Stimulated activated CD4-positive, alpha-beta T cell treated with anti-CD3 and anti-CD28 coated beads, Interleukin-15, amount 100 ng/mL, for 1 hour (primary cell): ENCODE measurements at places on chromosomes 6 and 20.

DNA sequence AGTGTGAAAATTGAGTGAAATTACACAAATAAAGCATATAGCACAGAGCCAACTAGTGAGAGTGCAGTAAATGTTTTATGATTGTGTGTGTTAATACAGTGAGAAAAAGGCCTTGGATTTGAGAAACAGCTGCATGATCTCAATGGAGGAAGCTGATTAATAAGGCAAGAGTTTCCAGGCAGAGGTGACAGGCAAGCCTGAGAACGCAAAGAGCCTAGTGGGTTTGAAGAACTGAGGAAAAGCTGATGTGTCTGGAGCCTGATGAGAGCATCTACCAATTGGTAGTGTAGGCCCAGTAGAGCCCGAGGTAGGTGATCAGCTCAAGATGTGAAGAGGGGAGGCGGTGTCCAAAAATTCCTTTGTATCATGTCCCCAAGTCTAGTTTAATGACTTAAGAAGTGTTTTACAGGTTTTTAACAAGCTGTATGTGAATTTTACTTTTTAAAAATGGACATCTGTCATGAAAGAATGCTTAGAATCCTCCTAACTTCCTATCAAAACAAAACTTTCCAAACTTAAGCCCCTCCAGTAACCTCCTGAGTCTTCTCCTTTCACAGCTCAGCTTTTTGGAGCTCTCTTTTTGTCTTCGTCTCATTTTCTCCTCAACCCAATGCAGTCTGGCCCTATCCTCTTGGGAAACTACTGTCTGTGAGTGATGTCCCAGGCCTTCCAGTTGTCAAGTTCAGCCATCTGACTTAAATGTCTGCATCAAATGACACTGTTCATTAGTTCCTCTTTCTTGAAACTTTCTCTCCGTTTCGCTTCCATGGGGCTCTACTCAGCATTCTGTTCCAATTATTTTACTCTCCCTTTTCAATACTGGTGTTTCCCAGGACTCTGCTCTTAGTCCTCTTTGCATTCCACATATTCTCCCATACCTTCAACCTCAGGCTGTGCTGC is 1.2 kb downstream of the CDC40 start:
- DNase-seq, result no peak

- DNase-seq, result no peak
These were observed 6.4 kb upstream of the GMNN start for GRCh38 chr6:24768361-24768760.

DNA sequence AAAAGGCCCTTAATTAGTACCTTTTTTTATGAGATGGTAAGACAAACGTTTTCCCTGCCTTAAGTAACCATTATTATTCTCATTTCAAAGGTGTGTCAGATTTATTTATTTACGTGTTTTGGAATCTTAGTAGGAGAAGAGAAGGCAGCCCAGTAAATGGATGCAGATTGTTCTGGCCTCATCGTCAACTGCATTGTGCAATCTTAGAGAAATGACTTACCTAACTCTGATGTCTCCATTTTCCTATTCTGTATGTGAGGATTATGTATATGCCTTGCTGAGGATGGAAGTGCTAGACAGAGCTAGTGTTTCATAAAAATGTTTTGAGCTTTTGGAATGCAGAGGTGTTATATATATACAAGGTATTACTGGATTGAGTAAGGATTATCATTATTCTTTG is 97.0 kb upstream of the JAG1 start:
- DNase-seq, result no peak

DNA sequence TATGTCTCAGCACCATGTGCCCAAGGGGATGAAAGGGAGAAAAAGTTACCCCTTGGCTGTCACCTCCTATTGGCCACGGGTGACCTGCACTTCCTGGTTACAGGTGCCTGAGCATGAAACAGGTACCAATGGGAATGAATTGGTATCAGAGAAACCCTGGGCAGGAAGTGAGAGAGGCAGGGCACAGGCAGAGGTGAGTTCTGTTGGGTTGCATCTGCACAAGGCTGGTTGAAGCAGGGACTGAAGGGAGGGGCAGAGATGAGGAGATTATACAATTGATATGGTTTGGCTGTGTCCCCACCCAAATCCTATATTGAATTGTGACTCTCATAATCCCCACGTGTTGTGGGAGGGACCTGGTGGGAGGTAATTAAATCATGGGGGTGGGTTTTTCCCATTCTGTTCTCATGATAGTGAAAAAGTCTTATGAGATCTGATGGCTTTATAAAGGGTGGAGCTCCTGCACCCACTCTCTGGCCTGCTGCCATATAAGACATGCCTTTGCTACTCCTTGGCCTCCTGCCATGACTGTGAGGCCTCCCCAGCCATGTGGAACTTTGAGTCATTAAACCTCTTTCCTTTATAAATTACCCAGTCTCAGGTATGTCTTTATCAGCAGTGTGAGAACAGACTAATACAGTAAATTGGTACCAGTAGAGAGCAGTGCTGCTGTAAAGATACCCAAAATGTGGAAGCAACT is 291.8 kb downstream of the LRFN2 start:
- DNase-seq, result no peak

- DNase-seq, result peak; percentile 15
These were observed 1.0 kb downstream of the TSHZ2 start for GRCh38 chr20:52972965-52973819.

DNA sequence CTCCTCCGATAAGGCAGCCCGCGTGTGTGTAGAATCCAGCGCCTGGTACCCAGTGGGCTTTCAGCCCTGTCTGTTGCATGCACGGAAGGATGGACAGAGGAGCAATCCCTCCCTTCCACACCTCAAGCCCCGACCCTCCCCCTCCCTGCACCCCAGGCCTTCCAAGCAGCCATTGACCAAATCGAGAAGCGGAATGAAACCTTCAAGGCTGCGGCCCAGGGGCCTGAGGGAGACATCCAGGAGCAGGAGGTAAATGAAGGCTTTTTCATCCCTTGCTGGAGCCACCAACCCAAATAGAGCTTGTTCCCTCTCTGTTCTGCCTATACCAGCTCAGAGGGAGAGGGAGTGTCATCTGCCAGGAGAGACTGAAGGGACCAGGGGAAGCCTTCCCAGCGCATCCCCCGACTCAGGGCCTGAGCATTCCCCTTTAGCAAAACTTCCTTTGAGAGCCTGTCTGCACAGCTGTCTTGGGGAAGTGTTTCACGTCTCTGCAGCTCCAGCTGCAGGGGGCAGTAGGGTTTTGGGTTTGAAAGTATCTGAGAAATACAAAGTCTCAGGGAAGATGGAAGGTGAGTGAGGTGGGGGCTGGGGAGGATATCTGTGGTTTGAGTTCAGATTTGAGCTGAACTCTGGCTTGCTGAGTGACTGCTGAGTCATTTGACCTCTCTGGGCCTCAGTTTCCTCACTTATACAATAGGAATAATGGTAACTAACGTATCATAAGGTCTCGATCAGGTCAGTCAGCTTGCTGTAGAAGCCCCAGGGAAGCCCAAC is 16.1 kb downstream of the FGD2 start:
- peak; percentile 22 for DNase-seq

DNA sequence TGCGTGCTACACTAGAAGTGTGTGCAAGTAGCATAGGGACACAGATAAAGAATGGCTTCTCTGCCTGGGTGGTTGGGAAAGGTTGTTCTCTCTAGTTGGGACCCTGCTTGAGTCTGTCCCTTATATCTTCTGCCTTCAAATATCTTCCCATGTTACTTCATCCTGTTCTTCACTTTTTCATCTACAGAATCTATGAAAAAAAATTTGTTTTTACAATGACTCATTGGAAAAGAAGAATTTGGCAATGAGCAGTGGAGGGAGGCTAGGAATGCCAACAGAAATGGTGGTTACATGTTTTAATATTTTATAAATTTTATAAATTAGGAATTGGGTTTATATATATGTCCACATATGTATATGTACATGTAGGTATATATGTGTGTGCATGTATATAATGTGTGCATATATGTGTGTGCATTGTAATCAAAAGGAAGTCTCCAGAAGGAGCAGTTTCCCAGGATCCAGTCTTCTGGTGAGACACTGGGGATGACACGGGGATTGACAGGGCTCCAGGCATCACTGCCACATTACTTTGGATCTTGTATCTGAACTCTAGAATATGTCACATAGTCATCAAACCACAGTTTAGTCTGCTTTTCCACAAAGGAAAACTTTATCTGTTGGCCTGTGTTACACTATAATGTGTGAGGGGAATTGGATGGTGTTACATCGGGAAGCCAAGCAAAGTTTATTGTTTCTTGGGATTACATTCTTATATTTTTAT is 75.3 kb upstream of the RIPOR2 start:
- DNase-seq, result no peak

DNA sequence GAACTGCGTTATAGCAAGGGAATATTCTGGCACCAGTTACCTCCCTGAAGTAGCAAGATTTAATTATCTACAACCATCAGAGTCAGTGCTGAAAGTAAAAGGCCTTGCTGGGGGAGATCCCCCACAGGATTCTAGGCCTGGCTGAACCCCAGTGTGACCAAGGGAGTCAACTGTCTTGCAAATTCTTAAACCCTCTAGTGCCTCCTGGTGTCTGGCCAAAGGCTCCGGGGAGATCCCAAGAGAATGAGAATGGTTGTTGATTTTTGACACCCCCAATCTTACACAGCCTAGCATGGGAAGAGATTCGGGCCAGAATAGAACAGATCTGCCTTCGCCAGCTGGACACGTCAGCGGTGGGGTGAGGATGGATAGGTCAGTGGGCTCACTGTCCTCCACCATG is 179.4 kb downstream of the ERMARD start:
- no peak for DNase-seq

- no peak for DNase-seq
These were observed 96.9 kb downstream of the SCML4 start for GRCh38 chr6:107727096-107727757.

DNA sequence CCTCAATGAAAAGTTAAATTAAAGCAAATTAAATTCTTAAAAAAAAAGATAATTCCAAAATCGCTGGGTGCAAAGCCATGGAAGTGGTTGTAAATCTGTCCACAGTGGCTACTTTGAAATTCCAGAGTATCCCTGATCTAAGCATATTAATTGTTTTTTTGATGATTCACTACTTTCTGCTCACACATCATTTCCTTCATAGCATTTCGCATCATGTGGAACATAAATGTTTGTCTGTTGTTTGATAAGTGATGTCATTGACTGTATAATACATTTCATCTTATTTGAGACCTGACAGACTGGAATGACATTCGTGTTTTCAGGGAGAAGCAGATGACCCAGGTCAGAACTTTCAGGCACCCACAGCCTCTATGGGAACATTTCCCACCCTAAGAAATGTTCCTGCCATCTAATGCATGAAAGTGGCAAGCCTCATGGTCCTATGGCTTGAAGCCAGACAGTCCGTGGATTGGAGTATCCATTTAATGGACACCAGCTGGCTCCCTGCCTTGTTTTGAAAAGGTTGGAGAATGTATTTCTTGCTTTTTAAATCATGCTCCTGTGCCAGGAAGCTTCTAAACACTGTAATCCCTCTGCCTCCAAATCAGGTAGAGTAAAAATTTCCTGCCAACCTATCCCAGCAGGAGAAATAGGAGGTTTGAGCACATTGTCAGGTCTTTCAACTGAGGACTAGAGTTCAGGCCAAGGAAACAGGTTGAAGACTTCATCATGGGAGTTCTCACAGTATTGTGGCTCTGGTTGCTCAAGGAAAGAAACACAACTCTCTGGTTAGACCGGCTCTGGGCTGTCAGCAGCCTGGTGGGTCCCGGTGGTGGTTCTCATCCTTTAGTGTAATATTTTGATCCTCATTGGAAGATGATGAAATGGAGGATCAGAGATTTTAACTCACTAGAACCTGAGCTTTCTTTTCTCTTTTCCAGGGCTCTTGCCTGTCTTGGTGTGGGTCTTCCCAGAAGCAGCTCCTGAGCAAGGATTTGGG is 157.9 kb downstream of the SLC24A3 start:
- DNase-seq, result no peak

DNA sequence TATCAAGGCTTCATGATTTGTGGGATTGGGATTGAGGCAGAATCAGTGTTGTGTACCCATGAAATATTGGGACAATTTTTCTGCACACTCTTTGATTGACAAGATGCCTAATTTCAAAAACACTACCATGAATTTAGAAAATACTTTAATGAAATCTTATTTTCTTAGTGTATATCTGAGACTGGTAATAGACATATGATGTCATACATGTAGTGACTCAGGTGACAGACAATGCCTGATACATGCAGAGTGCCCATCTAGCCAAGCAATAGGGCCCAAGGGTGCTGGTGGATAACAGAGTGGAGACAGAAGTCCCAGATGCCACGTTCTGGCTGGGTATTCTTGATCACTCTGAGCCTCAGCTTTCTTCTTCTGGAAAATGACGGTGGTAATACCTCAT is 279.6 kb upstream of the ARID1B start:
- DNase-seq, result no peak

DNA sequence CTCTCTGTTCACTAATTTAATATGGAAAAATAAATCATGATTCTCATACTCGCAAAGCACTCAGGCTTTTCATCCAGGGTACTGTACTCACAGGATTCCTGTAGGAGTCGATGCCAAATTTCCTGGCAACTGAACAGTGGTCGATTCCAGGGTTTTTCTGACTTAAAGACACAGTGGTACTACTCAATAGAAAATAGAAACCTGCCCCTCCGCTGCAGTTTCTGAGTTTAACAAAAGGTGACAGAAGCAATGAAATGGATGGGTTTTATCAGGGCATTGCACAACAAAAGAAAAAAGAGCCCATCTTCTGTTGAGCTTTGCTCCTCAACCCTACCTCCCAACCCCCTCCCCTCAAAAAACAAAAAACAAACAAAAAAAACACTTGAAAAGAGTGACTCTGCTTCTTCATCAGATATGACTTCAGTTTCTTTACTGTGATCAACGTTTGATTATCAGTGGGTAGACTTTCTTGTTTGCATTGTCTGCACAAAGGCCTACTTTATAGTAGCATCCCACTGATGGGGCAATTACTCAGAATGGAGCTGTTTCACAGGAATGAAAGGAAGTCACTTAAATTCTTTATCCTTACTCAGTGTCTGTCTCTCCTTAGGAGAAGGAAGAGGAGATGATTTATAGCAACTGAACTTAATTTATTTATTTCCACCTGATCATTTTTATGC is 96.2 kb upstream of the FOXO3 start:
- DNase-seq, result no peak

GRCh38 chr6:54697424-54697823 is 149.1 kb upstream of the FAM83B start:
- no peak for DNase-seq

- no peak for DNase-seq
These were observed 510.3 kb downstream of the KIF16B start for GRCh38 chr20:16062661-16063581.

DNA sequence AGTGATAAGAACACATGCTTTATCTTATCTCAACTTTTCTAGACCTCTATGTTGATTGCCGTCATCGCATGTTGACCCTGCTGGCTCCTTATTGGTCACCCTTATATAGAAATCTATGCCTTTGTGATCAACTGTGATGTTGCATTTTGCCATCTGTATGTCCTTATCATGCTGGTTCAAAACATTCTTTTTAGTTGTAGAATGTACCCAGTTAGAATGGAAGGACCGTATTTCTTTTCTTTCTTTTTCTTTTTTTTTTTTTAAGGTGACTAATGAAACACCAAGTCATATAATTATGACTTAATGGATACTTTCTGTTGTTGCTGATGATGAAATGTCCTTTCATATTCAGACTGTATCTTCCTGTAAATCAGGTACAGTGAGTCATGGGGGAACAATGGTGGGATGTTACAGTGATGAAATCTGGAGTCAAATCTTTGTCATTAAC is 145.9 kb upstream of the CITED2 start:
- DNase-seq, result no peak

GRCh38 chr6:115001731-115002350 is 659.0 kb upstream of the HS3ST5 start:
- DNase-seq, result no peak
